ENCODE measurements at places on chromosomes 13 and 19.

DNA sequence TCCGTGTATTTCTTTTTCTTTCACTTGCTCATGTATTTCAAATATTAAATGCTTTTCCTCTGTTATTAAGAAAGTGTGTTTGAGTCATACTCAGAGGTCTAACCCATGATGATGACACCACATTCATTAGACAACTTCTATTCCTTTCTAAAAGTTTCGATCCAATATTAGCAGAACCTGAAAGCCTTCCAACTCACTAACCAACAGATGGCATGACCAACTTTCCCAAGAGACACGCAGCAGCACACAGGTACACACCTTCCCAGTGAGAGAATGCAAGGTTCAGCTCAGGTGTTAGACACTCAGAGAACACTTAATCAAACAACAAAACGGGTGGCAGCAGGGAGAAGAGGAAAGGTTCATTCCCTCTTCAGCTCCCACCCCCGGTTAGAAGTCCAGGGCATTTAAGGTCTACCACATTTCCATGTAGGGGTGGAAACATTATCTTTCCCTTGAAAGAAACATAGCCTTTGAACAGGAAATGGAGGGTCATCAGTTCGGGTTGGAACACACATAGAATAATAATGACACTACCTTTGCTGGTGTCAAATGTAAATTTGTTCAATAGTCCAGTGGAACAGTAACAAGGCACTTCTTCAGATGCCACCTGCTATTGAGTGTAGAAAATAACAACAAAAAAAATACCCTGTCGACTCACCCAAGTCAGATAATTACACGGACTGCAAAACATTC, 404.2 kb downstream of the COG6 start:
- DNase-seq, result peak; percentile 17

- peak; percentile 78 for DNase-seq
These were observed 643.1 kb upstream of the ARGLU1 start for GRCh38 chr13:107211073-107211472.

GRCh38 chr19:3760871-3761361, 576 bp downstream of the APBA3 start:
- DNase-seq, result no peak

DNA sequence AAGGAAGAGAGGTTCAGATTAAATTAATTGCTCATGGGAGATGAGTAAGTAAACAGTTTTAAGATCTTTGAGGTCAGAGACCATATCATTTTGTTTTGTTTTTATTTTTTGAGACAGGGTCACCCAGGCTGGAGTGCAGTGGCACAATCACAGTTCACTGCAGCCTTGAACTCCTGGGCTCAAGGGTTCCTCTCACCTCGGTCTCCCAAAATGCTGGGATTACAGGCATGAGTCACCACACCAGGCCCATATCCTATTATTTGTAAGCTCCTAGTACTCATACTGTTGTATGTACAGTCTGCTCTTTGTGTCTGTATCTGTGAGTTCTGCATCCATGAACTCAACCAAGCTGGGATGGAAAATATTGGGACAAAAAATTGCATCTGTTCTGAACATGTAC, 6.0 kb upstream of the RASL11A start:
- DNase-seq, result no peak

GRCh38 chr13:50905256-50905655, 4.3 kb upstream of the RNASEH2B start:
- no peak for DNase-seq

DNA sequence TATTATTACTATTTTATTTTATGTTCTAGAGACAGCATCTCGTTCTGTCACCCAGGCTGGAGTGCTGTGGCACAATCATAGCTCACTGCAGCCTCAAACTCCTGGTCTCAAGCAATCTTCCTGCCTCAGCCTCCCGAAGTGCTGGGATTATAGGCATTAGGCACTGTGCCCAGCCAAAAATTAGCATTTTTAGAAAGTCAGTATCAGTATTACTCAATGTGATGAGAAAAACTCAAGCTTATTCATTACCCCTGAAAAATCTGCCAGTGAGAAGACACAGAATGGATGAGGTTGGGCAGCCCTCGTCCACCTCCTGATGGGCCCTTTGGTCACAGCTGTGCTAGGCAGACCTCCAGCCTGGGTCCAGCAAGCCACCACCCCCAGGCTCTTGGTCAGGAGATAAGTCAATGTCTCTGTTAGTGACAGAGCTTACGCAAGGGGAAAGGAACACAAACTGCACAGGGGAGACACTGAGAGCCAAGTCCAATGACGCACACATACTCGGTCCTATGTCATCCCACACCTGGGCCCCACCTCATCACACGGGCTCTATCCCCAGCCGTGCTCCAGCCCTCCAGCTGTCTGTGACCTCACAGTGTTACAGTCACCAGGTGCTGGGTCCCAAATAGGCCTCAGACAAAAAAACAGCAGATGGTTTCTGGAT, 19.8 kb downstream of the PEPD start:
- DNase-seq, result no peak

- DNase-seq, result no peak
These were observed 251.5 kb downstream of the DNAJC15 start for GRCh38 chr13:43274881-43275280.

GRCh38 chr13:32791545-32792172, 205.4 kb downstream of the PDS5B start:
- DNase-seq, result no peak

GRCh38 chr19:48779636-48780035, 24.3 kb downstream of the FGF21 start:
- DNase-seq, result no peak

DNA sequence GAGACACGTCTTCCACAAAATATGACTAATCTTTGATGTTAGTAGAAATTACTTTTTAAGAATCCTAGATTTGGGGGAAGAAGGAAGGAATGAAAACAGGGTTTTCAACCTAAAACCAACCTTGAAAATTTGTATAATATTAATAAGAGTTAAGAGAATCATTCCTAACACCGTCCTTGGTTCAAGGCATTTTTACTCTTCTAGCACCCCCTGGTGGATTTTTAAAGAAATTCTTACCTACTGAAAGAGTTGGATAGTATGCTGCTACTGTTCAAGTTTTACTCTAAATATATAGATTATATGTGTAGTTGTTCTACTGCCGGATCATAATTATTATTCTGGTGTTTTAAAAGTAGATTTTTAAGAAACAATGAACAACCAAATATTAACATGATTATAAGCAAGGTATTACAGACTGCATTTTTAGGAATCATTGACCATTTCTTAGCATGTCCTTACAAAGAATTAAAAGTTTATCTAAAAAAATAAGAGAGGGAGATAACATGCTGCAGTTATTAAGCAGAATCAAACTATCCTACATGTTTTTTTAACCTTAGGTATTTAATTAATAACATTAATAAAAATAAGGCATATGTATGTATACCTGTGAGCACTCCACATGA, 7.4 kb upstream of the SLITRK6 start:
- DNase-seq, result peak; percentile 75

- DNase-seq, result no peak
These were observed 70.6 kb upstream of the MEDAG start for GRCh38 chr13:30835442-30835841.

GRCh38 chr19:14021474-14021873, 6.5 kb upstream of the RLN3 start:
- DNase-seq, result no peak

GRCh38 chr19:49506575-49507105, 5.8 kb upstream of the FCGRT start:
- DNase-seq, result peak; percentile 88

DNA sequence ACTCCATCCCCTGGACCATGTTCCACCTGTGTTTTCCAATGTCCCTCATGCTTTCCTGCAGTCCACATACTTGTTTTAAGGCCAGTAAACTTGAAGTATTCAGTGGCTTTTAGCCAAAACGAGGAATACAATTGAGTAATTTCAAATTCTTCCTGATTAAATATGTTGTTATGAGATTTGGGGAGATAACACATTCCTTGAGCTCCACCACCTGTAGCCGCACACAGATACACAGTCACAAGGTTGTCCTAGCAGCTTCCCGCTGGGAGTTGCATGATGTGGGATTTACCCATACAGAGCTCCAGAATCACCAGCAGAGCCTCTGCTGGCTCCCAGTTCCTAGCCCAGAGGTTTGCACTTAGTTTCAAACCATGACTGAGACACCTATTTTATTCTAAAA, 53.6 kb upstream of the FRY start:
- no peak for DNase-seq

GRCh38 chr13:66506979-66507378, 723.2 kb downstream of the PCDH9 start:
- DNase-seq, result no peak

GRCh38 chr19:23527797-23528196, 132.5 kb upstream of the ZNF91 start:
- DNase-seq, result no peak

DNA sequence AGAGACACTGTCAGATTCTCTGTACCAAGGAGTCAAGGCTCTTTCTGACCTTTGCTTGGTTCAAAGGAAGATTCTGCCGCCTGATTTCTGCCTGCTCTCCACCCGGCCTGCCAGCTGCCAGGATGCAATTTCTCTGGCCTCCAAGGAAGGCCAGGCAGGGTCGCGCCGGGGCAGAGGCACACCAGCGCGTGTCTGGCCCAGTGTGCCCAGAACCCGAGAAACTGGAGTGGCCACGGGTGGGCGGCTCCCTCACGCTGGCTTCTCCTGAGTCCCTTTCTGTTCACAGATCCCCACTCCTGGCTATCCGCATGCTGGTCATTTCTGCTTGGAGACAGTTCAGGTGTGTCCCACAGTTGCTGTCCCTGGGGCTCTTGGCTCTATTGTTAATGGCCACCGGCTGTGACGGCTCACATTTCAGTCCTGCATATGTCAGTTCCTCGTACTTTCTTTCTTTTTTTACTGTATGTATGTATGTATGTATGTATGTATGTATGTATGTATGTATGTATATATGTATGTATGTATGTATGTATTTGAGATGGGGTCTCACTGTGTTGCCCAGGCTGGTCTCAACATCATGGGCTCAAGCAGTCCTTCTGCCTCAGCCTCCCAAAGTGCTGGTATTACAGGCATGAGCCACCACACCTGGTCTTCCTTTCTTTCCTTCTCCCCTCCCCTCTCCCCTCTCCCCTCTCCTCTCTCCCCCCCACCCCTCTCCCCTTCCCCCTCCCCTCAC, 16.9 kb downstream of the TMPRSS9 start:
- DNase-seq, result no peak

DNA sequence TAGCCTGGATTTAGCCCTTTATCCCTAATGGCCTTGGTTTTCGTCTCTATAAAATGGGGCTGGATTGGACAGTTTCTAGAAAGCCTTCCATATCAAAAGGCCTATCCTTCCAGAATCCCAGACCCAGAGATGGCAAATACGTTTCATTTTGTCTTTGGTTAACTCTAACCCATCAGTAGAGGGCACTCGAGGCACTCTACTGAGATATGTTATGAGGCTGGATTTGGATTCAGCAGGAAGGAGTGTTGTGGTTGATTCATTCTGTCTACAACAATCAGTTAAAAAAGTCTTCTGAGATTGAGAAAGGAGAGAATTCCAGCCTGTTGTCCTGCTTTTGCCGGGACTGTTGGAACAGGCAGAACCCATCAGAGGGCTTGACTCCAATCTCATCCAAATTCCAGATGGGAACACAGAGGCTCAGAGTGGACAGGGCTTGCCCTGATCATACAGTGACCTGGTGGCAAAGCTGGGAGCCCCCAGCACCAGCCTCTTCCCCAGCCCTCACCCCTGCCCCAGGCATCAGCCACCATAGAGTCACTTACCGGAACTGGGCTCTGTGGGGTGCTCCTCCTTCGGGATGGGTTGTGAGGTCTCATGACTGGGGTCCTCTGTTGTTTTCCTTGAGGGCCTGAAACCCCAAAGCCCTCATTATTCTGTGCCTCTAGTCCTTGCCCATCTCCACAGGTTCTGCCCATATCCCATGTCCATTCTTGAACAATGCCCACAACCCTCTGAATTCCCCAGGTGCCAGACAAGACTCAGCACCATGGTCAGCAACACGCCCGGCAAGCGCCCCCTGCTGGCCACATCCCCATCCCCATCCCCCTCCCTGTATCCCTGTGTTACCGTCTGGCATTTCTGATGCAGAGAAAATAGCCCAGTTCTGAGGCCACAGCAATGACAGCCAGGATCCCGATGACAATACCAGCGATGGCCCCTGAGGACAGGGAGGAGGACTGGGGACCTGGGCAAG, 12.3 kb upstream of the ZNF180 start:
- peak; percentile 26 for DNase-seq

DNA sequence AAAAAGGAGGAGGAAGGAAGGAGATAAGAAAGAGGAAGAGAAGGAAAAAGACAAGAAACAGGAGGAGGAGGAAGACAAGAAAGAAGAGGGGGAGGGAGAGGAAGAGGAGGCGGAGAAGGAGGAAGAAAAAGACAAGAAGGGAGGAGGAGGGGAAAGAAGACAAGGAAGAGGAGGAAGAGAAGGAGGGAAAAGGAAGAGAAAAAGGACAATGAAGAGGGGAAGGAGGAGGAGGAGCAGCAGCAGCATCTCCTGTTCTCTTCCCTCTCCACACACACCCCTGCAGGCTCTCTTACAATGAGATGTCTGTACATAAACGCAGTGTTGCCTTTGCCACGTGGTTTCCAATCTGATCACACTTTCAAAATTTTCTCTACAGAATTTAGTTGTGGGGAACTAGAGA, 66.6 kb downstream of the RUBCNL start:
- DNase-seq, result no peak

DNA sequence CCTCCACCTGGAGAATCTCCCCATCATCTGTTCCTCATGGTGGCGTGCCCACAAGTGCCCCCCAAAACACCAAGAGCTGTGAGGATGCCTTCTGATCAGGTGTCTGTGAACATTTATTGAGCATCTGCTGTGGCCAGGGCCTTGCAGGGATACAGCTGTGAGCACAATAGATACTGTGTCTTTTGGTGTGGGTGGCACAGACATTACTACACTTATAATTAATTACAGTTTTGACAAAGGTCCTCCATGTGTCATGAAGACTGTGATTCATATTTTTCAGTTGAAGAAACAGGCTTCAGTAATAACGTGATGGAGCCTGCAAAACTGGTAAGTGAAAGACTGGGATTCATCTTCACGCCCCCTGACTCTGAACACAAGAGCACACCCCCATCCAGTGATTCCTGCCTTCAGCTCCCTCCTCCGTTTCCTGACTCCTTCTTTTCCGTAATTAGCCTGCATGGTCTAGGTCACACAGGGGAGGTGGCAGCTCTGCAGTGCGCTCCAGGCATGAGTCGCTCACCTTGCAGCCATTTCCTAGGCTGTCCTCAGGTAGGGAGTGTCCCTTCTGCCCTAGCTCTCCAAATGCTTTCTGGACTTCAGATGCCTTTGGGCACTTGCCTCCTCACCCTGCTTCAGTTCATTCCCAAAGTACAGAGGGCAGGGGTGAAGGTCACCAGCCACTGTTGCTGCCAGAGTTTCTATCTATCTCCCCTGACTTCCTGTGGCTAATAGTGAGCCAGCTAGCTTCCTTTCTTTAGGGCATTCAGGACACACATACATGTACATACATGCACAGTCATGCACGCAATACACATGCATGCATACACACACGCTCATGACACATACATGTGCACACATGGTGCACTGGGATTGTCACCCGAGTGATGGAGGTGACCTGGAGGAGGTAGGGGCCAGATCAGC, 66.5 kb downstream of the SIAH3 start:
- no peak for DNase-seq

- DNase-seq, result no peak
These were observed 402.8 kb downstream of the FGF9 start for GRCh38 chr13:22073718-22074117.

Measured in suppressor macrophage (primary cell).